ENCODE measurements at places on chromosomes 16 and 17. TPM values are rescaled to one million over a fixed set of nuclear protein-coding genes. Genes with fewer than 3 reads are reported as not detected.

GRCh38 chr17:10842658-10843057 lies 4.8 kb upstream of the PIRT start:
- DNase-seq: no peak

GRCh38 chr16:67190448-67191399 lies 788 bp upstream of the EXOC3L1 start:
- no peak for DNase-seq

DNA sequence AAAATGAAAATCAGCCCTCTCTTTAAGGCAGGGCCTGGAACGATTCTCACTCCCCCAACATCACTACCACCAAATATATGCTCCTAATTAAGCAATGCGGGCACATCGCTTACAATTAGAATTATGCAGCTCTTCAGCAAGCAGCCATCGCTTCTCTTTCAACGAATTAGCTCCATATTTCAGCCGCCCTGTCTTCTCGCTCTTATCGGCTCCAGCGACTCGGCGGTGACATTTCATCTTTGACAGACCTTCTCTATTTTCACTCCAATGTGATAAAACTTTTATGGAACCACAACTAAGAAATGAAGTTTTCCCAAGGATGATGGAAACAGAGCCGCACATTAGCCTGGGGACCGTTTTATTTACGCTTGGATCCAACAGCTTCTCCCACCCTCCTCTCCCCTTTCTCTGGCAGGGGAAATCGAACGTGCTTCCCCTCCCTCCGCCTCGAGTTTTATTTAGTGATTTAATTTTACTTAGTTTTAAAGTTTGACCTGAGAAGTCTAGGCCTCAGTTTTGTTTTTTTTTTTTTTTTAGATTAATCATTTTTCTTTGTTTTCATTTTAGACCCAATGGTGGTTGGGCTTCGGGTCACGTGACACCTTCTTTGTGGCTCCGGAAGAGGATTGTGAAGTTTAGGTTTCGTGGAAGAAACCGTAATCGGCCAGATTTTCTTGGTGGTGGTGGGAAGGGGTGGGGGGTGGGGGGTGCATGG lies 3.1 kb upstream of the HOXB2 start:
- peak; percentile 73 for DNase-seq

DNA sequence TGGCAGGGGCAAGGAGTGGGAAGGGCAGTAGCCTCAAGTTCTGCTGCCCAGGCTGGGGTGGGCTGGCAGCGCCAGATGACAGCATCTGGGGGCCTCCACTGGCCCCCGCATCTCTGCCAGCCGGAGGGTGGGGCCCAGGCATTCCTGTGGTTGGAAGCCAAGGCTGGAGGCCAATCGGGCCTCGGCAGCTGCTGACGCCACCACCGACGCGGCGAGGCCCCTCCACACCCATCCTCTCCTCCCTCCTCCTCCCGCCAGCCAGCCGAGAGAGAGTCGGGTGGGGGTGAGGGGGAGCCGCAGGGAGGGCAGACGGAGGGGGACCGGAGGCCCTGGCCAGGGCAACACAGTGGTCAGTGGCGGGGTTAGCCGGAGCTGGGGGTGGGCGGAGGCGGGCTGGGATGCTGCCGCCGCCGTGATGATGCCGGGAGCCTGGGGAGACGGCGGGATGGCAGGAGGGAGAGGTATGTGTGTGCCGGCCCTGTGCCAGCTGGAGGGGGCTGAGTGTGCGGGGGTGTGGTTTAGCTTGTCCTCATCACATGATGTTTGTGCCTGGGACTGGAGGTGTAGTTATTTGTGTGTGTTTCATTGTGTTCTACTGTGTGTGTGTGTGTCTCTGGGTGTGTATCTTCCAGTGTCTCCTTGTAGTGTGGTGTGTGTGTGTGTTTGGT lies 36.6 kb downstream of the ARHGAP23 start:
- peak; percentile 87 for DNase-seq

GRCh38 chr17:34883106-34884000 lies 77.9 kb downstream of the CCT6B start:
- no peak for DNase-seq

DNA sequence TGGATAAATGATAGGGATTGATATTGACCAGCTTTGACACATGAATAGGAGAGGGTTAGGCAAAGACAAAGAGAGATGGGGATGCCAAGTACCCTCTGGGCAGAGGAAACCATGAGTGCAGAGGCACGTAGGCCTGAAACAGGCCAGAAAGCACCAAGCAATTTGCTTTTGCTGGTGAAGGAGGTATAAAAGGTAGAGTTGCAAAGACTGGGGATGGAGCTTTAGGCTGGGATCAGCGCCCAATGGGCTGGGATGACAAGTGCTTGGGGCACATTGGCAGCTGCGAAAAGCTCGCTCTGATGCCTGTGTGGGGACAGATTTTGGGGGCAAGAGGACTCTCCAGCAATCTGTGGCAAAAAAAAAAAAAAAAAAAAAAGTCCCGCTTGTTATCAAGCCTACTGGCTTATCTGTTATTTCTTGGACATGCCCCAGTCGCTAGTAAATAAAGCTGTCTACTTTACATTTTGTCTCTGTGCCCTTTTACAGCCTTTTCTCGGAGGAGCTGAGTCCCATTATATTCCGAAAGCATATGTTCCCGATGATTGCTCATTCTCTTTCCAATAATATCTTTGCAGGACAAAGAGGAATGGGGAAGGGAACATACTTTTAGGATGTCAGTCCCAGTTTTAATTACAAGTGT lies 578.4 kb downstream of the MAF start:
- no peak for DNase-seq

DNA sequence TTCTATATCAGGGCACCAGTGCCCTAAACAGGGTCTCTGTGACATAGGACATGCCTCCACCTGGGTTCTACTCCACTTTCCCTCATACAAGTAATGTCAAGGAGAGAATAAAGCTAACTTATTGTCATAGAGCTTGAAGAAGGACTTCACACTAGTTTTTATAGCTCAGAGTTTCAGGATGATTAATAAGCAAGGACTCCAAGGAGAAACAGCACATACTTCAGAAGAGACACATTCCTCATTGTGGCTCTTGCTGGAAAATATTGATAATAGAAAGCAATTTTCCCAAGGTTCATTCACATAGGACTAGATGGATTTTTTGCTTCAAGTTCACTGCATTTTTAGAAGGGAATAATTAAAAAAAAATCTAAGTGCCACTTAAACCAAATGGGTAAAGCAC lies 133.3 kb downstream of the CA10 start:
- no peak for DNase-seq

DNA sequence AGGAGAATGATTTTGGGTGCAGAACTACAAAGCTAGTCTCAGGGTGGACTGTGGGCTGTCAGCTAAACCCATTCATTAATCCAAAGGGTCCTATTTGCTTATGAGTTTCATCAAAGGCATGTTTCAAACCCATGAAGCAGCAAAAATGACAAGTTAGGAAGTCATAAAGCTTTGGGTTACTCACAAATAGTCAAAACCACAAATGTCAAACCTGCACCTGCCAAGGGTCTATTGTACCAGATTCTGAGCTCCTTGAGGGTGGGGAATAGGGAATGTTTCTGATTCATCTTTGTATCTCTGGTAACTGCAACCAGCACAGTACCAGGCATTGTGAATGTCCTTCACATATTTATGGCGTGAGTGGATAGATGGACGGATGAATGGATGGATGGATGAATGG lies 317.7 kb downstream of the MAF start:
- DNase-seq: no peak

DNA sequence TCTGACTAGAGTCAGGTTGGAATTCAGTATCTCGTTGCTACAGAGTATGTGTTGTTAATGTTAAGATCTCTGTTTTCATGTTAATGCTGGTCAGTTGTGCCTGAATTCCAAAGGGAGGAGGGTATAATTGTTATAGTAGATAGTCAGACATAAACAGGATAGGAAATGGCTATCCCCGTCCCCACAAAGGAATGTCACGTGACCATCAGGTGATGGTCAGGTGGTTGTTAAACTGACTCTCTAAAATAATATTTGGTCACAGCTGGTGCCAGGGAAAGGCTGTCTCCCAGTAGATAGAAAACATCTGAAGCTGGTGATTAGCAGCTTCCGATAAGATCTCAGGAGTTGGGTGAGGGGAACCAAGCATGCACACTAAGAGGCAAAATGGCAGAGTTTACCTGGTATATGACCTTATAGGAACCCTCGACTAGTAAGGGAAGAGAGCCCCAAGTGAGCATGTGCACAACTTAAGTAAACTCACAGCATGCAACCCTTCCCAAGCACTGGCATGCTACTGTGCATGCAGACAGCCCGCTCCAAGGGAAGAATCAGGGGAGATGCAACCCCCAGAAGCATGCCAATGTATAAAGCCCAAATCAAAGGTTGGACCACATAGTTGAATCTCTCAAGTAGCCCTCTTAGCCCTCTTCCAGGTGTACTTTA lies 27.4 kb upstream of the SLC6A2 start:
- no peak for DNase-seq

DNA sequence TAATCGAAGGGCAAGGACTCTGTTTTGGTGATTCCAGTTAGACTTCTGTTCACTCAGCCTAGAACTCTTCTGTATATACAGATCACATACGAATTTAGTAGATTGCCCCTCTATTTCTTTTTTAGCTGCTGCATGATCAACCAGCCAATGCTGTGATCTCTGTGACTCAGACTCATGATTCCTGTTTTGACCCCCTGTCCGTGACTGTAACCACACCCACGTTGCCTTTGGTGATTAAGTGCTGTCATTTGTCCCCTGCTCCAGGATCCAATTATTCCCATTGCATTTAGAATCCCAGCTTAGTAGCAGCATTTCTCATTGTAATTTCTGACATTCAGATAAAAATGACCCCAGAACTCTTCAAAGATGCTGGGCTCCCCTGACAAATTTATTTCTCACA lies 545.7 kb downstream of the NPIPA7 start:
- DNase-seq: no peak

DNA sequence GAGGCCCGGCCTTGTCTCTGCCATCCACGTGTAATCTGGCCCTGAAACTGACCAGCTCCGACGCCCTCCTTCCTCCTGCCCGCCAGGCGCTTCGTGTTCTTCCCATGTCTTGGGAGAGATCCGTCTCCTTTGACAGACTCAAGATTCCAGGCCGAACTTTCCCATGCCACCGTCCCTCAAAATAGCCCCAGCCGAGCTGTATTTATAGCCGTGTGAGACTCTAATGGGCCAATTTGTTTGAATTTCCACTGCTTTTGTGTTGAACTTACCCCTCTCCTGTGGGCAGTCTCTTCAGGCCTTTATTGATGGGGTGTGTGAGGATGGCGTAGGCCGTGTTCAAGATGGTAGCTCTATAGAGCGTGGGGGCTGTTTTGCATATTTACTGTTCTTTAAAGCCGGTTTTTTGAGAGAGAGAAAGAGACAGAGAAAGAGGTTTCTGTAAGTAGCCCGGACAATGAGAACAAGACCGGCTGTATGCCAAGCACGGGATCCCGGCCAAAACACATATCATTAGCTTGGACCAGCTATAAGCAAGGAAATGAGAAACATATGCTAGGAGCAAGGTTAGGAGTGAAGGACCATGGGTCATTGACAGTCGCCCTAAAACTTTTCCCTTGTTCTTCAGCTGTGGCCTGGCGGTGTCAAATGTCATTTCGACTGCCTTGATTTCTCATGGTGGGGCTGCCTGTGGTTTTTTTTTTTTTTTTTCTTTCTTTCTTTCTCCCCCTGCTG lies 124.5 kb upstream of the ZFHX3 start:
- peak; percentile 94 for DNase-seq

GRCh38 chr17:50027881-50028735 lies 27.8 kb upstream of the ITGA3 start:
- no peak for DNase-seq

DNA sequence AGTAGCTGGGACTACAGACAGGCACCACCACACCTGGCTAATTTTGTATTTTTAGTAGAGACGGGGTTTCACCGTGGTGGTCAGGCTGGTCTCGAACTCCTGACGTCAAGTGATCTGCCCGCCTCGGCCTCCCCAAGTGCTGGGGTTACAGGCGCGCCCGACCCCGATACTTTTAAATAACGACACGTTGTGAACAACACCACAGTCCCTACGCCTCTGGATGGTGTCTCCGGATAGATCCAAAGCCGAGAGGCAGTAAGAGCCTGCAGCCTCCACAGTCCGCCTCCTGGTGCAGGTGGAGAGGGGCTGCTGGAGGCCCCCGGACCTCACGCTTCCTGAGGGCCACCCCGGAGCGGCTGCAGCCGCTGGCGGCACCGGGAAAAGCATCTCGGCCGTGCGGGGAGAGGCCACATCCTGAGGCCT lies 741 bp upstream of the TLCD3A start:
- no peak for DNase-seq

GRCh38 chr17:66704858-66705520 lies 129.9 kb upstream of the CACNG5 start:
- no peak for DNase-seq

DNA sequence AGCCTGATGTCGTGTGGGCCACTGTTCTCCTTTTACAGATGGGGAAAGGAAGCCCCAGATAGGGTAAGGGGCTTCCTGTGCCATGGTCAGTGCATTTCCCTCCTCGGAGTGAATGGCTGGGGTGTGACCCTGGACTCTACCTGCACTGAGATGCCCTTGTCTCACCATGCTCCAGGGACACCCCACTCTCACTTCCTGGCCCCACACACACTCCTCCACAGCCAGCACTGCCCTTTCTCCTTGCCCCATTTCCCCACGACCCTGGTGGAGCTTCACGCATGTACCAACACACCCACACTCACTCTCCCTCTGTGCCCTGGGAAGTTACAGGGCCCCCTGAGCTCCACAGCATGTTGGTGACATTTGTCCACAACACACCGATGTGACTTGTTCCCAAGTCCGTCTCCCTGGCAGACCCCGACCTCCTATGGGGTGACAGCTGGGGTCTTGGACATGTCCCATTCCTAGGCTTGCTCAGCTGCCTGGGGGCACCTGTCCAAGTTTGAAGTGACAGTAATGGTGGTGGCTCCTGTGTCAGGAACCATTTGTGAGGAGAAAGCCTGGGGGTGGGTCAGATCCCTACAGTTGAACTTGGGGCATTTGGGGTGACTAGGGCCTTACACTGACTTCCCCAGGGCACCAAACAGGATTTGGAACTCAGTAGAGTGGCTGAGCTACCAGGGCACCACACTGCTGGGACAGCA lies 47.4 kb downstream of the PECAM1 start:
- DNase-seq: no peak

DNA sequence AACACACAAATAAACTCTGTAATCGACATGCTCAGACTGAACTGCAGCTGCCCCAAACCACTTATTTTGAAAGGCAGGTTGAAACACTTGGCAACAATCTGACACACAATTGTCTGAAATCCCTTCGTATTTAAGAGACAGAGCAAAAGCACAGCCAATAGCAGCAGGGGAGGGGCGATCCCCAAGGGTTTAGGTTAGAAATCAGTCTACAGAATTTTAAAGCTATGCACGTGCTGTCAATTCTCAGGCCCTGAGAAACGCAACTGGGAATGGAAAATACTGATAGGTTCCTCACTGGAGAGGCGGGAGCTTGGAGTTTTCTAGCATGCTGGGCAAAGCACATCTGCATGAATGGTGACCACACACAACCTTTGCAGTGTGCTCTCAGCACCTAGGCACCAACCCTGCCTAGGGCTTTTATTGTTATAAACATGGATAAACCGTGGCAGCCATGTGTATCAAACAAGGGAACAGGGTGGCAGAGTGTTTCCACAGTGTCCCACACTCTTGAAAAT lies 168.0 kb downstream of the AATF start:
- no peak for DNase-seq

- DNase-seq: no peak
Measured at GRCh38 chr17:77531002-77531401, 390.2 kb downstream of the SEC14L1 start.

Gene KCNAB3
- 10.4 TPM for polyA plus RNA-seq

Gene GP1BA
- 2.4 TPM for polyA plus RNA-seq

Gene MYO1D
- polyA plus RNA-seq: 25.0 TPM

Gene CPHXL2
- 0.16 TPM for polyA plus RNA-seq

Gene MRPL28
- 44.1 TPM for polyA plus RNA-seq

Gene FZD2
- polyA plus RNA-seq: 30.9 TPM
